ENCODE measurements at places on chromosomes 2 and 18. TPM values are rescaled to one million over a fixed set of nuclear protein-coding genes. Genes with fewer than 3 reads are reported as not detected.

The SLC25A52 gene
- total RNA-seq, result not detected

The REG1B gene
- total RNA-seq, result not detected

The MYO3B gene
- total RNA-seq, result 0.19 TPM

The PSMA8 gene
- not detected for total RNA-seq

The ARHGEF33 gene
- 0.10 TPM for total RNA-seq

The EMX1 gene
- 7.9 TPM for total RNA-seq

The EFR3B gene
- total RNA-seq, result 11.8 TPM
